Activated T-cell treated with anti-CD3 and anti-CD28 coated beads, Interleukin-2, amount 50 U/mL, for 1 hour (primary cell): ENCODE measurements at places on chromosomes 16 and 17.
A peak's percentile ranks its signal among the peaks of the same experiment; 100 is the strongest.

DNA sequence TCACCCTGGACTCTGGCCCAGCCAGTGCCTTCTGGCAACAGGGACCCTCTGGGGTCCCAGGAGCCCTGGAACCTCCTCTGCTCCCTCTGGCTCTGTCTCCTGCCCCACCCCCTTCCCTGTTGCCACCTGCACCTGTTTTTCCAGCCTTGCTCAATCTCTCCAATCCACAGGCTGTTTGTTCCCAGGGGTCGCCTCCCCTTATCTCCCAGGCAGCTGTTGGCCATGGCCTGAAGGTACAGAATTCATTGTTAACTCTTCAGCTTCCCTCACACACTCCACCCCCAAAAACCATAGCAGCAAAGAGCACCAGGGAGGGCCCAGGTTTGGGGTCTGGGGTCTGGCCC, 39.3 kb upstream of the TOB1 start:
- no peak for DNase-seq

GRCh38 chr17:794876-795275, 12.7 kb downstream of the MRM3 start:
- peak; percentile 51 for DNase-seq

GRCh38 chr17:48724251-48725003, 1.4 kb downstream of the PRAC2 start:
- peak; percentile 77 for DNase-seq

GRCh38 chr17:42584880-42585279, 7.4 kb upstream of the PSMC3IP start:
- DNase-seq, result no peak

DNA sequence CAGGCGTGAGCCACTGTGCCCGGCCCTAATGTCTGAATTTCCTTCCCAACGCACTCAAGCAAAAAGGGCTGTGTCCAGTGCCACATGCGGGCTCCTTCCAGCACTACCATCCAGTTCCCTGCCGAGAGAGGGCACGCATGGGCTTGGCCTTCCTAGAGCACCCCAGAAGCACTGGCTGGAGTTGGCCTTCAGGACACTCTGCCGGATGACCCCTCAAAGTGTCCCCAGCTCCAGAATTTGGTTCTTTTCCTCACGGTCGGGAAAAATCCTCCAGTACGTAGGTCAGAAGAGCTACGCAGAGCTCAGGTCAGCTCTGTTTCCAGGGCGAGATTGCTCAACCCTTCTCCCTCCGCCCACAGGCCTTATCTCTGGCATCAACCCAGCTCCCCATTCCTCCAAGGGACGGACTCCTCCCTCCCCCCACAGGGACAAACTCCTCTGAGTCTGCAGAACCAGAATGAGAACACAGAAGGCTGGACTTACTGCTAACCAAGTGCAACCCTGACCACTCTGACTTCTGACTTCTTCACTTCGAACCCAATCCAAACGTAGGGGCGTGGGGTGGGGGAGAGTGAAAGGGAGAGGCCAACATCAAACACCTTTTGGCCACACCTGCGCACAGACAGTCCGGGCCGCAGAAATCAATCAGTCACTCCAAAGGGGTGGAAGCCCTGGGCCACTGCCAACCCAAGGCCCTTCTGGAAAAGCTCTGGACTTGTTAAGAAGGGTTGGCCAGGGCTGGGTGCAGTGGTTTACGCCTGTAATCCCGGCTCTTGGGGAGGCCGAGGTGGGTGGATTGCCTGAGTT, 3.6 kb downstream of the CDC42EP4 start:
- DNase-seq, result no peak

DNA sequence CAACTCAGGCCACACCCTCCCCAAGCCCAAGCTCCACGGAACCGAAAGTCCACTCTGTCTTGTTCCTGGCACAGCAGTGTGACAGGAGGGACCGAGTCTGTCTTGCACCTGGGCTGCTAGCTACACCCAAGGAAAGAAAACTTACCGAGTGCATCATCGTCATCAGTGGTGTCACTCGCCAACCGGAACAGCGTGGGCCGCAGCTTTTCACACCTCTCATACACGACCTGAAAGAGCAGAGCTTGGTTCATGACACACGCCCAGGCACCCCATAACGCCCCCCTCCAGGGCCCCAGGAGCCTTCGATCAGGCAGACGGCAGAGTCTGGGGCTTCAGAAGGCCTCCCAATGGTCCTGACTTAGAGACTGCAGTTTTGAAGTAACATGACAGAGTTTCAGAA, 27.5 kb downstream of the GGA2 start:
- peak; percentile 44 for DNase-seq

GRCh38 chr16:68762996-68763756, 26.1 kb downstream of the CDH1 start:
- no peak for DNase-seq

DNA sequence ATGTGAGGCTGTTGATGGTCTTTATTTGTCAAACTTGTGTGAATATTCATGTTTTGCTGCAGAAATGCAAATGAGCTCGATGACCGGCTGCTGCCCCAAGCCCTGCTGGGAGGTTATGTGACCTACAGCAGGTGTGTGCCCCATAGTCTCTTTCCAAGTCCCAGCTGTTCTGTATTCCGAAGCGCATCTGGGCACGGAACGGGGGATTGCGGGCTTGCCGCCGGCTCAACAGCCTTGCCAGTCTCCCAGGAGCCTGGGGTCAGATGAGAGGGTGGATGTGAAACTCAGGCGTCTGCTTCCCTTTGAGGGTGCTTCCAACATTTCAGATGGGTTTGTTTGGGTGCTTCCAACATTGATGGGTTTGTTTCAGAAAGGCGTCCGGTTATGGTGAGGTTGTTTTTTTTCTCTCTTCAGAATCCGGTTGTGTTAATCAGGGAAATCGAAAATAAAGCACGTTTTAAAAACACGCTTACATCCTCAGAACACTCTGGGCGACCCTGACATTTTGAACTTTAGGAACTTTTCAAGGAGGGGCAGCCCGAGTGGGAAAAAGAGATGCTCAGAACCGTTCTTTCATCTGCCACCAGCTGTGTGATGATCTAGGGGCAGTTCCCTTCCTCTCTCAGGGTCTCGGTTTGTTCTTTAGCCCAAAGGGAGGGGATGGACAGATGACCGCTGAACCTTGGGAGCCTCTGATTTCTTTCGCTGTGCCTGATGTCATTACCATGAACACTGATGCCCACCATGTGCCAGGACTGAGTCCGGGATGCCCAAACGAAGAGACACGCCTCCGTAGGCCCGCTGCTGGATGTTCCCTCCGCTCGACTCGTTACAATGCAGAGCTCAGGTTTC, 47.8 kb upstream of the AMZ2 start:
- peak; percentile 45 for DNase-seq
